Fibroblast of villous mesenchyme (primary cell): ENCODE measurements at places on chromosomes 2 and 18.

DNA sequence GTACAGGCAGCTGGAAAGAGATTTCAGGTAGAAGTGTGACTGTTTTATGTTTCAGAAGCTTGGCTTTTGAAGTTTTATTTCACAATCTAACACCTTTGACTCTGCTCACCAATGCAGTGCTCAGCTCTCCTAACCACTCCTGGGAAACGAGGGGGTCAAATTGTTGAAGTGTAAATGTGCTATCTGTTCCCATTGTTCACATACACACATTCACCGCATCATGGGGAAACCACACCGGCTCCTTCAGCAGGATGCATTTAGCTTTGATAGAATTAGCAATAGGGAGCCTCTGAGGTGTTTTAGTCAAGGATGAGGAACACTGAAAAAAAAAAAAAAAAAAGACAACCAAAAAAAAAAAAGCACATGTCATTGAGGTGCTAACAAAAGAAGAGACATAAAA, 13.4 kb upstream of the DLGAP1 start:
- no peak for DNase-seq

GRCh38 chr2:66501267-66501666, 66.3 kb downstream of the MEIS1 start:
- no peak for DNase-seq

DNA sequence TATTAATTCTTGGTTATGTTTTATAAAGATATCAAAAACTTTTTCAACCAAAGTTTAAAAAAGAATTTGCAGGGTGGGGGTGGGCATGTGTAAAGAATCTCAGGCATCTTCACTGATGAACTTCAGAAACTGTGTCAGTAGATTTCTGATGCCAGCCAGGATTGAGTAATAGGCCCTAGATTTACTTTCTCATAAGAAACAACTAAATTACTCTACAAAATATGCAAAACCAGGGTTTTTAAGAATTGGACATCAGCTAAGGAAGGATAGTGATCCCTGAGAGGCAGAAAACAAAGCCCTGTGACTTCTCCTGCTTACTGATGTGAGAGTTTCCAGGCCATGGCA, 11.9 kb upstream of the IL1R1 start:
- DNase-seq, result no peak

DNA sequence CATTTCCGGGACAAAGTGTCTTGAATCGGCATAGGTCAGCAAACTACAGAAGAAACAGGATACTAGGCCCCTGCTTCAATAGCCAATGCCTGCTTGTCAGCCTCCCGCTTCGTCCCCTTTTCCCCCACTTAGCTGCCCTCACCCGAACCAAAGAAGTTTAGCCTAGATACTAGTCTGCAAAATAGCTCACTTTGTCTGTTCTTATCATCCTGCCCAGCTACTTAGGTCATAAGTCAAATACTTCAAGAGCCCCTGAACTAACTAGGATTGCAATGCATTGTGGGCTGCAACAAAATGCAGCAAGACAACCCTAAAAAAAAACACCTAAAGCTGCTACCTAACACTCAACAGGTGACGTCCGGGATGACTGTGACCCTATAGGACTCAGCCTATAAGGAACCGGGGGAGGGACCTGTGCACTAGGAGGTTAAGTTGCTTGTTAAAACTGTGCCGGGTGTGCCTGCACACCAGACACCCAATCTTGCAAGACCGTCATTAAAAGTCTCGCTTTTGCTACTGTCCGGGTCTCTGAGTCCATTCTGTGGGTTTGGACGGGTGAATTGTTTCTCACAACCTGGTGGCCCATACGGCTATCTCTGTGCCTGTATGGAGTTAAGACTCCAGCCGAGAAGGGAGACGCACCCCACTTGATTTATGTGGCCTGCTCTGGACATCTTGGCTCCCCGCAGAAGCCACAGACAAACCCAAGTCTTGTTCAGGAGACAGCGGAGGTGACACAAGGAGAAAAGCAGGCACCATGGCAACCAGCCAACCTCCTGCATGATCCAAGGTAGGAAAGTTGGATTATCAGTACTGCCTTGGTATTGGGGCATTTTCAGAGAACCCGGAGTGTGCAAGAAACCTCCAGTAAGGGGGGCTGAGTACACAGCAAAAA, 105.9 kb downstream of the HIBCH start:
- DNase-seq, result no peak

DNA sequence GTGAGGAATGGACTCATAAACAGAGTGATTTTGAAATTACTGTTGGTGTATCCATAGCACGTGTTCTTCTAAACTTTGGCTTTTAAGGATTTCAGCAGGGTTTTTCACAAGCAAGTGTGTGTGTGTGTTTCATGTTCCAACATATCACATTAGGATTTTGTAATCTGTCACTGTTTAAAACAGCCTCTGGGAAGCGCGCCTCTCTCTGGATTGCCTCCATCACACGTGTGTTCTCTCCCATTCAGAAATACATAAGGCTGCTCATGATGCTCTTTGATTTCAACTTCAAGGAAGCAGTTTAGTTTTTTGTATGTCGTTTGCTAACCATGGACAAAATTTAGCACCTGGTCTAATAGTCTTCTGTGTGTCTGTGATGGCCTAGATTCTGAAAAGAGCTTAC, 370.4 kb downstream of the MTX2 start:
- peak; percentile 47 for DNase-seq
